ENCODE measurements at places on chromosomes 16 and 17.
A peak's percentile ranks its signal among the peaks of the same experiment; 100 is the strongest.

DNA sequence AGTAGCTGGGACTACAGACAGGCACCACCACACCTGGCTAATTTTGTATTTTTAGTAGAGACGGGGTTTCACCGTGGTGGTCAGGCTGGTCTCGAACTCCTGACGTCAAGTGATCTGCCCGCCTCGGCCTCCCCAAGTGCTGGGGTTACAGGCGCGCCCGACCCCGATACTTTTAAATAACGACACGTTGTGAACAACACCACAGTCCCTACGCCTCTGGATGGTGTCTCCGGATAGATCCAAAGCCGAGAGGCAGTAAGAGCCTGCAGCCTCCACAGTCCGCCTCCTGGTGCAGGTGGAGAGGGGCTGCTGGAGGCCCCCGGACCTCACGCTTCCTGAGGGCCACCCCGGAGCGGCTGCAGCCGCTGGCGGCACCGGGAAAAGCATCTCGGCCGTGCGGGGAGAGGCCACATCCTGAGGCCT is 741 bp upstream of the TLCD3A start:
- no peak for DNase-seq

GRCh38 chr16:71610936-71611871 is 14.8 kb upstream of the MARVELD3 start:
- DNase-seq = peak; percentile 48

GRCh38 chr16:54505549-54506213 is 219.1 kb upstream of the IRX3 start:
- DNase-seq = no peak

DNA sequence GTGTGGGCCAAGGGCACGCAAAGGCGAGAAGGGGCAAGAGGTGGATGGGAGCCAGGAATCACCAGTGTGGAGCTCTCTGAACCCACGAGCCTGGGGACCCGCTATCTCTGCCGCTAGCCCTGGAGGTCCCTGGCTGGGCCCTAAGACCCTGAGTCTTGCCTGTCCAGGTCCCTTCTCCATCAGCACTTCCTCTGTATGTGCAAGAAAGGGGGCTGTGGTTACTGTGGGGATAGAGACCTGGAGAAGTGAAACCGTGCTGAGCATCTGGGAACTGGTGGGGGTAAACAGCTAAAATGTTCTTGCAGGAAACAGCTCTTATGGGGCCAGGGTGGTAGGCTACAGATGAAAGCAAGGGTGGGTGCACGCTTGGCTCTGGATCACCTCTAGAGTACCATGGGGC is 3.1 kb downstream of the SPNS3 start:
- no peak for DNase-seq

GRCh38 chr16:851871-852270 is 51.3 kb upstream of the GNG13 start:
- DNase-seq = no peak

- DNase-seq = no peak
Measured at GRCh38 chr17:40974366-40974765, 7.6 kb upstream of the KRT39 start.

- DNase-seq = no peak
Measured at GRCh38 chr16:66240631-66241395, 125.7 kb upstream of the CDH5 start.

DNA sequence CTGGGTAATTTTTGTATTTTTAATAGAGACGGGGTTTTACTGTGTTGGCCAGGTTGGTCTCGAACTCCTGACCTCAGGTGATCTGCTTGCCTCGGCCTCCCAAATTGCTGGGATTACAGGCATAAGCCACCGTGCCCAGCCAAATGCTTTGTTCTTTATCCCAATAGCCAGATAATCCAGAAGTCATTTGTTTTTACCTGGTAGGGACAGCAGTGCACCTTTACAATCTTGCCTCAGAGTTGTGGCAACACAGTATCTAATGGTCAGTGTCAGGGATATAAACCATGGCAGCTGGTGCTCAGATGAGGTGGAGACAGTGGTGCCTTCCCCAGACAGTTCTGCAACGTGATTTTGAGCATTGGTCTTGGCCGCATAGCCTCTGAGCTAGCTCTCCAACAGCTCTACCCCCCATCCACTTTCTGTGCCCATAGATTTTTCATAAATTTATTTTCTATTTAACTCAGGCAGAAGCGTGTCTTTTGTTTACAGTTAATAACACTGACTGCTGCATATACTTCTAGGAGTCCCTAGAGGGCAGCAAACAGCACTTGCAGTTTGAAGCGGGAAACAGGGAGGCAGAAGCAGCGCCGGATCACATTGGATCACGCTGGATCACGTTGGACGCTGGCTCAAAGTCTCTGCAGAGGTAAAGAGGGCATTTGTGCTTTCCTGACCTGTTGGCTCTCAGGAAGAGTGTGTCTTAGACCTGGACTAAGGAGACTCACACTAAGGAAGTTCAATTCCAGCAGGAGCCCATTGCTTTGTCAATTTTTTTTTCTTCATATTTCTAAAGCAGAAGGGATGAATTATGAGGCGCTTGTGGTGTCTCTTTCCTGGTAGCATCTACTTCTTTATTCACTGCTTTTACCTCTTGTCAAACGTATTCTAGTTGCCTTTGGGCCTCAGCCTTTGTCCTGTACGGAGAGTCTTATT is 5.1 kb upstream of the GGT6 start:
- peak; percentile 81 for DNase-seq

DNA sequence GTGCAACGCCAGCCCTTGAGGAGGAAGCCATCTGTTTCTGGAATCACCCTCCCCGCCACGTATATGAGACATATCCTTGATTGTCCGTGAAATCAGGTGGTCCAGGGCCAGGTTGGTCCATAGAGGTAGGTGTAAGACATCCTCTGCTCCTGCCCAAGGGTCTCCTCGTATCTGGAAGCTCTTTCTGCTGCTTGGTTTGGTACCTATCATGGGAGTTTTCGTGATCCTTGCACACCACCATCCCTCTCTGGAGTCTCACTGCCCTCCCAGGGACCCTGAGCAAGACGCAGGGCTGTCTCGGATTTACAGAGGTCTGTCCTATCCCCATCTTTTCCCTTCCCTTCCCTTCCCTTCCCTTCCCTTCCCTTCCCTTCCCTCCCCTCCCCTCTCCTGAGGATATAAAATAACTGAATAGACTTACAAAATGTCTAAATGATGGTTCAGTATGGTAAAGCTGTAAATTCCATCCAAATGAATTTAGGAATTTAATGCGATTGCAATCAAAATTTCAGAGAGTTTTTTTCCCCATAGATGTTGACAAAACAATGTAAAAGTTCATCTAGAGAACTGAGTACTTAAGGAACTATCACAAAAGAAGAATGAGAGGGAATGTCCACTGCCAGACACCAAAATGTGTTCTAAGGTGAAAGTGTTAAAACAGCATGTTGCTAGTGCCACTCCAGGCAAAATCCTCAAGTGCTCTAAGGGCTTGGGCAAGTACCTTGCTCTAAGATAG is 2.0 kb upstream of the CCDC42 start:
- DNase-seq = no peak

DNA sequence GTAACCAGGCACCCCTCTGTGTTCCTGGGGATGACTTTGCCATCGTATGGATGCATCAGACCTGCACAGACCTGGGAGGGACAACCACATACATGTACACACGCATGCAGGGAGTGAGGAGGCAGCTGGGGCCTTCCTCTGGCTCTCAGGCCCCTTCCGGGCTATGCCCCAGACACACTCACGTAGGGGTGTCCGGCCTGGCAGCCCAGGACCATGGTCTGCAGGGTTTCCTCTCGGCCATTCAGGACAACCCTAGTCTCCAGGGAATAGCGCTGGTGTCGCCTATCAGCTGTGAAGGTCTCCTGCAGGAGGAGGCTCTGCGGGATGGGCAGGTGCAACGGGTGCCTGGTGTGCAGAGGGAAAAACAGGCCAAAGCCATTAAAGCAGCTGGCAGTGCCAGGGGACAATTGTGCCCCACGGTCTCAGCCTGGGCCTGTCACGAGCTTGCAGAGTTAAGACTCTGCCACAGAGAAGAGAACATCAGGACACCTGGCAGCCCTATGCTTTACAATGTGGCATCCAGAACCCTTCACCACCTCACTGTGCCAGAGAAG is 101.4 kb downstream of the RMI2 start:
- DNase-seq = no peak

DNA sequence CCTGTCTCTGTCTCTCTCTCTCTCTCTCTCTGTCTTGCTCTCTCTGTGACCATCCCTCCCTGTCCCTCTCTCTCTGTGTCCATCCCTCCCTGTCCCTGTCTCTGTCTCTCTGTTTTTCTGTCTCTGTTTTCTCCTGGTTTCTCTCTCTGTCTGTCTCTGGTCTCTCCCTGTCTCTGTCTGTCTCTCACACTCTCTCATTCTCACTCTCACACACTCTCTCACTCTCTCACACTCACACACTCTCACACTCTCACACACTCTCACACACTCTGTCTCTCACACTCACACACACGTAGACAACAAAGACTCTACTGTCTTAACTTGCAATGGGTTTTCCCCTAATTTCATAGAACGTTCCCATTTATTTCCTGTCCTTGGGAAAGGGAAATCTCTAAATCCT is 299.5 kb downstream of the FOXL1 start:
- DNase-seq = no peak

GRCh38 chr16:29745853-29746345 is at the start of gene C16orf54:
TSS of gene C16orf54 (minus strand) at chr16:29745990. CDS start at chr16:29744951, 1,039 bp downstream.
- DNase-seq = no peak

DNA sequence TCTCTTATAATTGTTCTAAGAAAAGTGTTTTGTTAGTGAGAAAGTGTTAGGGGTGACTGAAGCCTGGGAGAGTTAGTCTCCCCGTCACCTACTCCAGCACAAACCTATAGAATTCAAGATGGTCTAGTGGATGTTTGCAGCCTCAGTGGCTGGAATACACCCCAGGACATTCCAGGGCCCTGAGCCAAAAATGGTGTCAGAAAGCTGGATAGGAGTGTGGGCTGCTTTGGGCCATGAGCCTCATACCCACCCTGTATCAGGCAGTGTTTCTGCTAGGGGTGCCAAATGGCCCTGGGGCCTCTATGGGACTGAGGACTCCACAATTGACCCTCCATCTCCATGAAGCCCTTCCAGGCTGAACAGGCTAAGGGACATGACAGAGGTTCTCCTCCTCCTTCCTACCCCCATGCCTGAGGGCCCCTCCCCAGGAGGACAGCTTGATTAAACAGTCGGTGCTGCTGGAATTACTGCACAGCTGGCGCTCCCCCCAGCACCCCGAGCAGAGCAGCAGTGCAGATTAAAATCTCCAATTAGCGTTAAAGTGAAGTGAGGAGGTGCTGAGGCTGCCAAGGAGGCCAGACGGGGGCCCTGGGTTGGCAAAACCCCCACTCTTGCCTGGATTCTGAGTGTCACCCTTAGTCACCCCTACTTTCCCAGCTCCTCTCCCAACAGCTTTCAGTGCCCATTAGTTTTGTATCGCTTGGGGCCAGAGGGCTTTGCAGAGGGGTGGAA is 59.1 kb downstream of the NEUROD2 start:
- no peak for DNase-seq

DNA sequence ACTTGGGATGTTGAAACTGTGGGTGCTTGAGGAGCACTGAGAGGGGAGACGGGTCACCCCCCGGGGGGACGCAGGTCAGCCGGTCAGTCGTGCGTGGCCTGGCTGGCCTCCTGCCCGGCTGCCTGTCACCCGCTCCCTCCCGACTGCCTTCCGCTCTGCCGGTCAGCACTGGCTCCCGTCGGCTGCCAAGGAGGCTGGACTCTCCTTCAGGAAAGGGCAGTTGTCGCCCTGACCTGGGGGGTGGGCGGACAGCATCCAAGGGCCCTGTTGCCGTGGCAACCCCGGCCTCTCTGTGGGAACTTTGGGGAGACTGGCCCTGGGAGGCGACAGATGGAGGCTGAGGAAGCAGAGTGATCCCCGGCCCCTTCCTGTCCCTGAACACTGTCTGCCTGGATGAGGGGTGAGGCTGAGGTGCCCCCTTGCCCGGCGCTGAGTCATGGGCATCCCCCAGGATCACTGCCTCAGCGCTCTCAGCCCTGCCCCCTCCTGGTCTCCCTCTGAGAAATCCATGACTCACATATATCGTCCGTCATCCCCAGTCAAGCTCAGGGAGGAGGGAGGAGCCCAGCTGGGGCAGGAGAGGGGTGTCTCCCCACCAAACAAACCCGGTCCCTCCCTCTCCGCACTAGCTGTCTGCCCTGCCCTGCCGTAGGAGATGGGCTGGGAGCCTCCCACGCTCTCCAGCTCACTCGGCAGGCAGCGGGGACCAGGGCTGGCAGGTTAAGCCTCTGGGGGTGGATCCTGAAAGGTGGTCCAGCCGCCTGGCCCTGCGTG is at the start of gene ADGRG1:
Gene ADGRG1 (plus strand): TSS at position 623 of the 774 bp plus-strand sequence. CDS start 21,658 bp downstream, outside the sequence.
- DNase-seq = peak; percentile 94

DNA sequence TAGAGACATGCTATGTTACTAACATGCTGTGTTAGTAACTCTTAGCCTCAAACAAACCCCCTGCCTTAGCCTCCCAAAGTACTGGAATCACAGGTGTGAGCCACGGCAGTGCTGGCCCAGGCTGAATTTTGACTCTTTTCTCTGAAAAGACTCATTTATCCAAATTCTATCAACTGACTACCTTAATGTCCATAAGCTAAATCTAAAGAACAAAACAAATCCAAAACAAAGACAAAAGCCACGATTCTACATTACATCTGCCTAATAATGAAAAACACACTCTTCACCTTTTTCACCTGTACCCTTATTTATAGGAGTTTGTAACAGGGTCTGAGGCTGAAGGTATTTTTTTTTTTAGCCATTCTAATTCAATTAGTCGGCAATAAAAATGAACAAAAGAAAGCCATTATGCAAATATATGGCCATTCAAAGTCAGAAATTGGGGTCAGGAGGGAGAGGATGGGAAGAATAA is 432.5 kb downstream of the RBFOX1 start:
- no peak for DNase-seq

DNA sequence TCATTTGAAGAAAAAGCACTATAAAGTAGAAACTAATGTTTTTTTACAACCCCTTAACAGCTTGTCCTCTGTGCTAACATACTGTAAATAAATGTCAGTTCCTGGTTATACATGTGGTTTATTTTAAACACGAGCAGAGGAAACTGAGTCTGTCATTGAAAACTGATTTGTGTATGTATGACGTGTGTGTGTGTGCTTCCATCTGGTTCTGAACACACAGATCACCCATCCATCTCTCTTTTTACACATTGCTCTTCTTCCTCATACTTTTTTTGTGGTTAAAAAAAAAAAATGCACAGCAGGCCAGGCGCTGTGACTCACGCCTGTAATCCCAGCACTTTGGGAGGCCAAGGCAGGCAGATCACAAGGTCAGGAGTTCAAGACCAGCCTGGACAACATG is 49.5 kb downstream of the ZNF423 start:
- peak; percentile 32 for DNase-seq

DNA sequence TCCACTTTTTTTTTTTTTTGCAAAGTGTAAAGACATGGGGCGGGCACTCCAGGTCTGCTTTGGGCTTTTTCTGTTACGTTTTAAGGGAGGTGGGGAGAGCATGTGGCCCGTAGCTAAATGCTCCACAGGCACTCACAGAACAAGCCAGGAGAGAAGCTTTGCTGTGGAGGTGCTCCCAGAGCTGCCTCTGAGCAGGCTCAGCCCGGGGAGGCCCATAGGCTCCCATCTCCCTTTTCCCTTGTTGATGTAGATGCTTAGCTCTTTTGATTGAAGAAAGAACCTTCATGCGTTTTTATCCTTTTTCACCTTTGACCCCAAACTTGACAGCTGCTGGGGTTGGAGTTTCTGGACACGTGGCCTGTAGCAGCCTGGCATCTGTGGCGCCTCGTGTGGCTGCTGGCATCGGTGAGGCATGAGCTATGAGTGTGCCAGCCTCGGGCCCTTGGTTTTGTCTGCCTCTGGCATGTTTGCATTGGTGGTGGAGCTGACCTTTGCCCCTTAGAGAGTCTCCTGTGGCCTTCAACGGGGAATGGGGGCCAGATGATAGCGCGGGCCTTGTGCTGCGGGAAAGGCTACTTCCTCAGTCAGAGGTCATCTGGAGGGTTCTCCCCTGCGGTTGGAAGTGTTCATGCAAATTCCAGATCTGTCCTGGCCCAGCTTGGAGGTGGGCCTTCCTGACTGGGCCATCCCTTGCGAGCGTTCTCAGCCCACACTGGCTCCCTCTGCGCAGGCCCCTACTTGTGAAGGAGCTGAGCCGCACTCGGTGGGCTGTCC is 20.0 kb upstream of the IL17C start:
- no peak for DNase-seq

All from fibroblast of mammary gland (primary cell).